NCI-H2029 treated with DMSO at 0.1 percent for 48 hours (cell line): ENCODE measurements at places on chromosomes 2 and 18.
A peak's percentile ranks its signal among the peaks of the same experiment; 100 is the strongest.

- DNase-seq, result no peak
These were observed 365.3 kb downstream of the TDRD15 start for GRCh38 chr2:21489080-21489479.

DNA sequence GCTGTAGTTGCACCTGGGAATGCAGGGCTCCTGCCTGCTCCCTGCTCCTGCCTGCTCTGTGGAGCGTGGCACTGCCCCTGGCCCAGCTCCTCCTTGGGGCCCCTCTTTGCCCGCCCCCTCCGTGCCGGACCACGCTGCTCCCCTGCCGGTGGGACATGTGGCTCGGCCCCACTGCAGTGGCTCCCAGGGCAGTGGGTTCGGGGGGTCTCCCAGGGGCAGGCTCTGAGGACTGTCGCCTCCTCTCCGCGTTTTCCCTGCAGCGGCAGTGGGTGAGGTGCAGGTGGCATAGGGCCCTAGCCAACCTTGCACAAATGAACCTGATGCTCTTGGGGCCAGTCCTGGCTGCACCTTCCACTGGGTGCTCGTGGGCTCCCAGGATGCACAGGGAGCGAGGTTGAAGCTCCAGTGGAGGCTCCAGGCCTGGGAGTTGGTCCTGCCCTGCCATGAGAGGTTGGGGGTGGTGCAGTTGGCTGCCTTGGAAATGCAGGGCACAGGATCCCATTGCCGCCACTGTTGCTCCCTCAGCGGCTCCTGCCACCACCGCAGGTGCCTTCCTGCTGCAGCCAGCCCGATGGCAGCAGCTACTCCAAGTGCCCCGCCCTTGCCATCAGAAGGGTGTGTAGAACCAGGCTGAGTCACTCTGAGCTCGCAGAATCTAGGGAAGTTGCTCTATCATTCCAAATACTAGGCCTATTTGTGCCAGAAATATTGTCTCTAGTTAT is 313.1 kb upstream of the SYT4 start:
- DNase-seq, result no peak

DNA sequence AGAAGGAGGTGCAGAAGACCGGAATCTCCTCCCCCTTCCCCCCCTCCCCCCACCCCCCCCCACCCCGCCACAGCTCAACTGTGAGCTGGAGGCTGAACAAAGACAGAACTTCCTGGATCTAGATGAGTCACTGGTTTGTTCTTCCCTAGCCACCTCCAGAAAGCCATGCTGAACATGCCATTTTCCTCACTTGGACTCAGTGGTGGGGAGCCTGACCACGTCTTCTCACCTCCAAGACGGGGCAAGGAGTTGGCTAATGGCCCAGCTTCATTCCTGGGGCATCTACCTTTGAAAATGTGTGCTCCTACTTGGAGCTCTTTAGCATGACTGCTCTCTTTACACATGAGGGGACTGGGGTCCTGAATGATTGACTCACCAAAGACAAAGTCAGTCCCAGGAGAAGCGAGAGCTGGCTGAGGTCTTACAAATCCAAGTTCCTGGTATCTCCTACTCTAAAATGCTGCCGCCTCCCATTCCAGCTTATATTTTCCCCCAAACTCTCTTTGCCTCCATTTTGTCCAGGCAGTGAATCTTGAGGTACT is 22.6 kb upstream of the FZD5 start:
- no peak for DNase-seq

- no peak for DNase-seq
These were observed 184.4 kb downstream of the MYO3B start for GRCh38 chr2:170362313-170362870.

DNA sequence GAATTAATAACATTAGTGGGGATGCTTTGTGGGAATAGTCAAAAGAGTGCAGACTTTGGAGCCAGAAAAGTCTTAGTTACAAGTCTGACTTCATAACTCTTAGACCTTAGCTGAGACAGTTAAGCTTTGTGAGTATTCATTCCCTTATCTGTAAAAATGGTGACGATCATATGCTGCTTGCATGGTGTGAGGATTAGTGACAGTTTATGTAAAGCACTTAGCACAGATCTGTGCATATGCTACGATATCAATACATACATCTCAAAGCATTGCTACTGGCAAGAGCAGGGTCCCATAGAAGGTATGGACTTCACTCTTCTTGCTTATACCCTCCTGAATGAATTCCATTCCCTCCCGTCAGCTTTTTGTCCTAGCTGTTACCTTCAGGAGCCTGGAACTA is 56.7 kb upstream of the LYPD6B start:
- no peak for DNase-seq

DNA sequence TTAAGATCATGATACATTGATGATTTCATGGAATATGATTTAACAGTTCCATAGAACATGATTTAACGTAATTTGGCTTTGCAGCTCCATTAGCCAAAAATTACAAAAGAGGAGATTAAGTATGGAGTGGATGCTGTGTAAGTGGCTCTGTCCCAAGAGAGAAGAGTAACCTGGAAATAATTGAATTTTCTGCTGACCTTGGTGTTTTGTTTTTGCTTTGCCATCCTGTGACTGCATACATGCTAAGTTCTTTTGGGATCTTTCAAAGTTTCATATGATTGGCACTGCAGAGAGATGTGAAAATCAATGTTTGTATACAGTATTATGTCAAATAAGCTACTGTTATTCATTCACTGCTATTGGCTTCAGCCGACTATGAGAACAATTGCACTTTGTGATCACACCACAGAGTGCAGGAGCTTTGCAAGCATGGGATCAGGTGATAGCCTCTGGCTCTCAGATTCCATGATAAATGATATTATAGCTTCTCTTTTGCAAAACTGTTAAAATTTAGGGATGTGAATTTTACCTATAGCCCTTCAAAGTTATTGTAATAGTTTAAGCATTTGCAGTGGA is 46.1 kb upstream of the TMEM87B start:
- no peak for DNase-seq

DNA sequence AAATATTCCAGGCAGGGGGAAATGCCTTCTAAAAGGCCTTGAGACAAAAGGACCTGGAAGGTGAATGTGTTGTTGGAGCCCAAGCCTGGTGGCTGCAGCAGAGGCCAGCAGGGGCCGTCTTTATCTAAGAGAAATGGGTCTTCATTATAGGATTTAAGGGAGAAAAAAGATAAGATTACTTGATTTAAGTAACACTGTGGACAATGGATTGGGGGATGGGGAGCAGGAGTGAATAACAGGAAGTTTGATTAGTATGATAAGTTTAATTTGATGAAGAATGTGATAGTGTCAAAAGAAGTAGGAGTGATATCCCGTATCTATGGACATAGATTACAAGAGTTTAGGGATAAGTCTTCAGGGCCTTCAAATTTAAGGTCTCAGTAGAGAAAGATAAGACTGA is 64.2 kb downstream of the WDR75 start:
- no peak for DNase-seq

DNA sequence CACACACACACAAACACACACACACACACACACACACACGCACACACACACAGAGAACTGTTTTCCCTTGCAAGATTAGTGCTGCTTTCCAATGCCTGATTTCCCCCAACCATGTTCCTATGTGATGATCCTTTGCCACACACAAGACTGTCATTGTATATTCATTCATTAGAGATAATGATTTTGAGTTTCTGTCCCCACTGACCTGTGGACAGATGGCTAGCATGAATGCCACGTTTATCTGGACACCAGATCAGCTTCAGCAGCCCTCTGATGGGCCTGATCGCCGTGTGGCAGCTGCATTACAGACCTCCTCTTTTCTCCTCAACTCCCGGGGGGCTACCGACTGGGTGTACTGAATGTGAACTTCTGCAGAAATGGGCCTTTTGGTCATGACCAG is 353.0 kb downstream of the MYCN start:
- DNase-seq, result no peak

GRCh38 chr2:105368759-105369408 is 30.0 kb downstream of the FHL2 start:
- DNase-seq, result no peak

DNA sequence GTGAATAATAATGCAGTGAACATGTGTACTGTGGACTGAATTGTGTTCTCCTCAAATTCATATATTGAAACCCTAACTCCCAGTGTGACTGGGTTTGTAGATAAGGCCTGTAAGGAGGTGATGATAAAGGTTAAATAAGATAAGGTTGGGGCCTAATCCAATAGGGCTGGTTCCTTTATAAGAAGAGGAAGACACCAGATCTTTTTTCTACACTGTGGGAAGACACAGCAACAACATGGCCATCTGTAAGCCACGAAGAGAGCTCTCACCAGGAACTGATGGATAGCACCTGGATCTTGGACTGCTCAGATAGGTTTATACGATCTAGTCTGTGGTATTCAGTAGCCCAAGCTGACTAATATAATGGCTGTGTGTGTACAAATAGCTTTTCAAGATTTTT is 66.8 kb downstream of the BMPR2 start:
- DNase-seq, result no peak

DNA sequence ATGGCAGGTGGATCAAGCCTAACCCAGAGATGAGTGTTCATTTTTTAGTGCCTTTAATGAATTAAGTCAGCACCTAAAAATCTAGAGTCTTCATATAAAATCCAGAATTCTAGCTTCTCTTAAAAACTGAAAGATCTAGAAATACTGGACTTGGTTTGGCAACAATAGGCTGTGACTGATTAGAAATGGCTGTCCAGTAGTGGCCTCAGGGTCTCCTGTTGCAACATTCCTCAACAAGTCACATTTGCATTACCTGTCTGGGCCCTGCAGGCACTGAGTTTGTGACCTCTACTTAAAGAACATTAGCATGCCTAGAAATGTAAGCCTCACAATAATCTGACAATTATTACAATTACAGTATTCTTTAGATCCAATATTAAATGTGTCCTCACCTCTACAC is 33.1 kb downstream of the MBD2 start:
- no peak for DNase-seq

DNA sequence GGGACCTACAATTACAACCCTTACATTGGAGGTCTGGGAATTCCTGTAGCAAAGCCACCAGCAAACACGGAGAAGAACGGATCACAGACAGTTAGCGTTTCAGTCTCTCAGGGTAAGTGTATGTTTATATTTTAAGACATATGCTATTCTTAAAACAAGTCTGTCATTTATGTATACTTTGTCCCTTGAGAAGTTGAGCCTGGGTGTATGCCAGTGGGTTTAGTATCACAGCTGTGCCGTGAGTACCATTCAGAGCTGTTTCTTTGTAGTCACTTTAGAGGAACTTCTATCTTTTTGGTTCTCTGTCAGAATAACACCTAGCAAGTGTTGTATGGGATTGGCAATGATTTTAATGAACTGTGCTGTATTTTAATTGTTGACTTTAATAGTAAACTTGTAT is 125.6 kb downstream of the BIRC6 start:
- DNase-seq, result no peak

DNA sequence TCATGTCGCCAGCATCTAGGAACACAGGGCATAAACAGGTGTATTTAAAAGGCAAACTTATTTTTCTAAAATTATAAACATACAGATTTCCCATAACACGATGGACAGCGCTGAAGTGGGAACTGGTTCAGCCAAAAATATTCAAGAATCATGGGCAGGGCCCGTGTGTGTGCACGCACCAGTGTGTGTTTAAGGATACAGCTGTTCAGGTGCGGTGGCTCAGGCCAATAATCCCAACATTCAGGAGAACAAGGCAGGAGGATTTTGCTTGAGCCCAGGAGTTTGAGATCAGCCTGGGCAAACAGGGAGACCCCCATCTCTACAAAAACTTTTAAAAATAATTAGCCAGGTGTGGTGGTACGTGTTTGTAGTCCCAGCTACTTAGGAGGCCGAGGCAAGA is 288.6 kb upstream of the HDAC4 start:
- DNase-seq, result no peak

GRCh38 chr2:203237346-203238238 is 1.2 kb upstream of the CYP20A1 start:
- no peak for DNase-seq

GRCh38 chr2:240785424-240786335 is 34.3 kb downstream of the KIF1A start:
- DNase-seq, result no peak

GRCh38 chr2:197846777-197847176 is 42.4 kb downstream of the PLCL1 start:
- DNase-seq, result no peak

DNA sequence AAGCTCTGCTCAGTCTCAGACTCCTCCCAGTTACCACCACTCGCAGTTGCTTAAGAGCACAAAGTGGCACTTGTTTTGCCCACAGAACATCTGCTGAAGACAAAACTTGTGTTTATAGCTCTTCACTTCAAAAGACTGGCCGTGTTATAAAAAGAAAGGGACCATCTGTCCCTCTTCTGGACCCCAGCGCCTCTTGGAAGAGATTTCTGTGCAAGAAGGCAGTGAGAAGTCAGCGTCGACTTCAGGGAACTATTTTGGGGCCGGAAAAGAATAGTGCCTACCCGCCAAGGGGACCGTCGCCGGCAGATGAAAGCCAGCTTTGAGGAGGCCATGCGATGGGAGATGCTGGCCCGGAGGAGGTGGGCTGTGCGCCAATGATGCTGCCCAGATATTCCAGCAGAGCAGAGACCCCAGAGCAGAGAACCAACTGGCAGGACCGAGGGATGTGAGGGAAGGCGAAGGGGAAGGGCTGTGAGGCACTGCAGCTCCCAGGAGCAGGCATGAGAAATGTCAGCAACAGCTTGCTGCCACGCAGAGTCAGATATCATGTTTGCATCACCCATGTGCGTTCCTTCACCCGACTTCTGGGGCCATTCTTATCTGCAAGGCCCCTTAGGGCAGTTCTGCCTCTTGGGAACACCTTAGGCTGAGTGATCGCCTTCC is 270.9 kb downstream of the ATAD2B start:
- DNase-seq, result no peak

DNA sequence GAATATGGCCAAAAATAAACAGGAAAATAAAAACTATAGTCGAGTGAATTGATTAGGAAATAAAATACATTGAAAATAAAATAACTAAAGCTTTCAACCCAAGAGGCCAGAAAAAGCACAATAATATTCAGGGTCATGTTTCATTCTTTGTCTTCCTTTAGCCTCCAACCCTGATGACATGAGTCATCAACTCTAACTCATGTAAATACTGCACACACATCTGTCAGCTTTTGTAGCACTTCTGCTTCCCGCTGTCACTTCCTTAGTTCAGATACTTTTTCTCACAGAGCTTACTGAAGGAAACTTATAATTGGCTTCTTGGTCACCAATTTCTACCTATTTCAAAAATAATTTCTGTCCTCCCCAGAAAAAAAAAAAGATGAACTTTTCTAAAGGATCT is 112.8 kb downstream of the UPP2 start:
- DNase-seq, result peak; percentile 39

- DNase-seq, result peak; percentile 49
These were observed 120.7 kb downstream of the TMEM18 start for GRCh38 chr2:556485-556884.

DNA sequence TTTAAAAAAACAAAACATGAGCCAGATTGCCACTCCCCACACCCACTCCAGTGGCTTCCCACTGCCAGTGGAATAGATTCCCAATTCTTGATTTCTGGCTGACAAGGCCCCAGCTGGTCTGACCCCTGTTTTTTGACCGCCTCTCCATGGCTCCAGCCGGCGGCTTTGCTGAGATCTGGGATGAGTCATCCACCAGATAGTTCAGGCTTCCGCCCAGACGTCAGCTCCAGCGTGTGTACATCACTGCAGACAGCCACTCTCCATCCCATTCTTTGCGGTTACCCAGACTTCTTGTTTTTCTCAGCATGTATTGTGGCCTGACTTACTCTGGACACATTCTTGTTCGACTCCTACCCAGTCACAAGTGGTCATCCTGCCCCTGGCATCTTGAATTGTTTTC is 227.9 kb downstream of the GBX2 start:
- no peak for DNase-seq

- no peak for DNase-seq
These were observed 46.5 kb downstream of the TMEFF2 start for GRCh38 chr2:192148241-192148619.

GRCh38 chr2:181499231-181499630 is 42.0 kb downstream of the ITGA4 start:
- DNase-seq, result no peak

- no peak for DNase-seq
These were observed 259.8 kb upstream of the APCDD1 start for GRCh38 chr18:10194592-10194991.
